ENCODE measurements at places on chromosomes 3 and 15.

DNA sequence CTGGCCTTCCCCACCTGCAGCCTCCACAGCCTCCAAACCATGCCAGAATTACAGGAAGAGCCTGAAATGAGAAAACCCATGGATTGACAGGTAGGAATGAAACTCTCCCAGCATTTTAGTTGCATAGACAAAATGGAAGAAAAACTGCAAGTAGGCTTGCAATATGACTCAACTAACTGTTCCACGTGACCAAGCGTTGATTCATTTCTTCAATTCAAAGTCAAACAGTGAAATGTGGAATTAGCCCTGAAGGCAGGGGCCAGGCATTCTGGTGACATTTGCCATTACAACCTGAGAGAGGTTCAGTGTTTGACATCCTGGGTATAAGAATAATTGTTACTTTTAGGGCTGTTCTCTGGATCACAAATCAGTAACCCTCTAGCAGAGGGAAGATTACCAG, 676.5 kb upstream of the CFAP20DC start:
- DNase-seq = no peak

DNA sequence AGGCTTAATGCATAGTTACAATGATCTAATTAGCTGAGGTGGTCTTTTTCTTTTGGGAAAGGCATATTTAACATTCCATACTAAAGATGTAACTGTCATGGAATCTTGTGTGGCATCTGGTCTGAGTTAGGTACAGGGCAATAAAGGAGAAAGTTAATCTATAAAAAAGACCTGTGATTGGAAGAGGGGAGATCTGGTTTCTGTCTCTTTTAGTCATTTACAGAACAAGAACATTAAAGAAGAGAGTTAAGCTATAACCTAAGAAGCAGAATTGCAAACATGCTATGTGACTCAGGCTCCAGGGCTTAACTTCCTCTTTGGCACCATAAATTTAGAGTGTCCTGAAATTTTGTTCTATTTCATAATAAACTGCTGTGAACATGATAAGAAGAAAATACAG, 47.2 kb upstream of the MME start:
- no peak for DNase-seq

- DNase-seq = no peak
These were observed 145.3 kb upstream of the LPP start for GRCh38 chr3:188008582-188009213.

GRCh38 chr3:80492162-80492561, 724.4 kb upstream of the ROBO1 start:
- no peak for DNase-seq

- no peak for DNase-seq
These were observed 141.3 kb upstream of the ATP2B2 start for GRCh38 chr3:10646531-10647335.

DNA sequence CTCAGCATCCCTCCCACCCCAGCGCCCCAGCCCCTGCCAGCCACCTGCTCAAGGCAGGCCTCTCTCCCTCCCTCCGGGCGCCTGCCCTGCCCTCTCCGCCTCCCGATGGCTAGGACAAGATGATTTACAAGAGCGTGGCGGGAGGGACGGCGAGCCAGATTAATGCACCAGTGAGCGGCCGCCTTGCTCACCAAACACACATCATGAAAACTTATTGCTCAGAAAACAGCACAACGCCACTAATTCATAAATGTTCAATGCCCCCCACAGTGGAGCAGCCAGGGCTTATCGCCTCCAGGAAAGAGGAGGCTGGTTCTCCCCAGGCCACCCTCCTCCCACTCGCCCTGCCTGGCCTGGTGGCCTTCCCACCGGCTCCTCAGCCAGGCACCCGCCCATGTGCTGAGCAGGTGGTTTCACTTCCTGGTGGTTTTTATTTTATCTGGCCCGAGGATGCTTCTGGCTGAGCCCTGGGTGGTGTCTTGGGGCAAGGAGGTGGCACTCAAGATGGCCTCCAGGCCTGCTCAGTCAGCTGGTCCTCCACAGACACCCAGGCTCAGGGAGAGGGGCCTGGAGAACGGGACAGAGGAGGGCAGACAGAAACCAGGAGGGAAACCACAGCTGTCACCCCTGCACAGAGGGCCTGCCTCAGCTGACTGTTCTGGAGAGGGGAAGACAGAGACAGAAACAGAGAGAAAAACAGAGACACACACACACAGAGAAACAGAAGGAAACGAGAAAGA, 284.9 kb downstream of the UACA start:
- peak; percentile 71 for DNase-seq

- no peak for DNase-seq
These were observed 91.7 kb upstream of the NAALADL2 start for GRCh38 chr3:174767406-174767805.

DNA sequence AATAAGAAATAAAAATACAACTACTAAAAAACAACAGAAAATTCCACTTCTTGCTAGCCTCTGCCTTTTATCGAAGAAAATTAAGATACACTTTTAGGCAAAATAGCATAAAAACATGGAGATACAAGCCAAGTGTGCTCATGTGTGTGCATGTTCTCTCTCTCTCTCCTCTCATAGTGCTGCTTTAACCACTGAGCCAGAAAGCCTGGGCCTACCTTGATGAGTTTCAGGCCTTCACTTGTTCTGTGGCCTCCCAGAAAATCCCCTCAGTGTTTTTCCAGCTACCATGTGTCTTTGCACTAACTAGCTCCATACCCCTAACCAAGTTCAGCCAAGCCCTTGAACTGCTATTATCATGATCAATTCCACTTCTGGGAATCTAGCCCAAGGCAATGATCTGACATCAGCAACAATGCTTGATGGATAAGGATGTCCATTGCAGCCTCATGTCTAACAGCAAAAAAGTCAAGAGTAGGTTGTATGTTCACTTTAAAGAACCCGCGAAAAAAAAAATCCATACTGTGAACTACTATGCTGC, 18.1 kb downstream of the CYP11A1 start:
- no peak for DNase-seq

- DNase-seq = no peak
These were observed 172.2 kb downstream of the LPP start for GRCh38 chr3:188326111-188326510.

GRCh38 chr3:150303768-150304167, 104.3 kb upstream of the TSC22D2 start:
- DNase-seq = peak; percentile 6

DNA sequence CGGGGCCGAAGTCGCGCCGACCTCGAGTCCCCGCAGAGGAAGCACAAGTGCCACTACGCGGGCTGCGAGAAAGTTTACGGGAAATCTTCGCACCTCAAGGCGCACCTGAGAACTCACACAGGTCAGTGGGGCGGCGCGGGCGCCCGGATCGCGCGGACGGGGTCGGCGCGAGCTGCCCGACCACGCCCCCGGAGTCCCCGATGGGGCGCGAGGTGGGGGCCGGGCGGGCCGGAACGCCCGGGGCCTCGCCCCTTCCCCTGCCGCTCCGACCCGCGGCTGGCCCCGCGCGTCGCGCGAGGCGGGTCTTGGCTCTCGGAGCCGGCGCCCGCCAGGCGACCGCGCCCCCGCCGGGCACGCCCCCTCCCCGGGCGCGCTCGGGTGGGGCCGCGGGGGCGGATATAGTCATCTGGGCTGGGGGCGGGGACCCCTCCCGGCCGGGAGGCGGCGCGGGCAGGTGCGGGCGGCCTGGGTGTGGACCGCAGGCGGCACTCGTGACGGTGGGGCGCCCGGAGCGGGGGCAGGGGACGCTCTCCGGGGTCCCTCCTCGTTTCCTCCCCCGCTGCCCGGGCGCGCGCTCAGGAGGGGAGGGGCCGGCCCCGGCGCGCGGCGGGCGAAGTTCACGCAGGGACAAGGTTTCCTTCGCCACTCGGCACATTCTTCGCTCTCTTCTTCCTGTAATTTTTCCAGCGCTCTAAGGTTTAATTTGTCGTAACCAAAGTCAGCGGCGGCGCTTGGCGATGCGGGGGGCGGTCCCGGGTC, 1.2 kb downstream of the KLF13 start:
- DNase-seq = peak; percentile 42

GRCh38 chr3:52350416-52350815, 34.3 kb downstream of the DNAH1 start:
- no peak for DNase-seq

GRCh38 chr15:31215490-31216214, 111.0 kb upstream of the KLF13 start:
- DNase-seq = peak; percentile 62

- no peak for DNase-seq
These were observed 464.1 kb upstream of the ARHGEF26 start for GRCh38 chr3:153657046-153657445.

- no peak for DNase-seq
These were observed 8.8 kb downstream of the GNL3 start for GRCh38 chr3:52694528-52695189.

DNA sequence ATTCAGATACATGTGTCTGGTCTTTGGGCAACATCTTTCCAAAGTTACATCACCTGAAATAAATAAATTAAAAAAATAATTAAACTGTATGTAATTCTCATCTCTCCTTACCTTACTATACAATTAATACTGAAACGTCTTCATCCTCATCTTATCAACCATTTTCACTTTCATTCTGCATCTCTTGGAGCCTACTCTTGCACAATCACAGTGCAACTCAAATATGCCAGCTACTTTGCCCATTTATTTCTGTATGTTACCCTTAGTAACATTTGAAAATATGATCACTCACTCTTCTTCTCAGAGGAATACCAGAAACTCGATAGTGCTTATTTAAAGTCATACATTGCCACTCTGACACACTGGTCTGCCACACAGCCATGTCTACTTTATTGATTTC, 1357.1 kb upstream of the CADM2 start:
- no peak for DNase-seq

GRCh38 chr3:41833628-41834027, 128.3 kb downstream of the ULK4 start:
- DNase-seq = no peak

DNA sequence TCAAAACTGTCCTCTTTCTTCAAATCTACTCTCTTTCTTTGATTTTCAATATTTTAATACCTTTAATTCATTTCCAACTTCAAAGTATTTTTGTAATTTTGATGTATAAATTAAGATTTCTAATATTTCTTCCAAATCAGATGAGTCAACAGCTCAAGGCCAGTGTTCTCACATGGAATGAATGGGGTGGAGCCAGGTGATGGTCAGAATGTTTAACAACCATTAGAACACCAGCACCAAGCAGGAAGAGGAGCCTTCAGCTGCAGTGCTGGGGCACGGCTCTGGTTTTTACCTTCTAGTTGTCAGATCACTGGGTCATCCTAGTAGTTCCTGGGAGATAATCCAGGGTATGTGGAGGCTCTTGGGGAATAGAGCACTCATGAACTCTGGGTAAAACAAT, 494.5 kb upstream of the PDZRN3 start:
- no peak for DNase-seq

- DNase-seq = no peak
These were observed 498.2 kb downstream of the PYDC2 start for GRCh38 chr3:191958980-191959671.

- no peak for DNase-seq
These were observed 164.3 kb downstream of the ECT2 start for GRCh38 chr3:172914854-172915253.

DNA sequence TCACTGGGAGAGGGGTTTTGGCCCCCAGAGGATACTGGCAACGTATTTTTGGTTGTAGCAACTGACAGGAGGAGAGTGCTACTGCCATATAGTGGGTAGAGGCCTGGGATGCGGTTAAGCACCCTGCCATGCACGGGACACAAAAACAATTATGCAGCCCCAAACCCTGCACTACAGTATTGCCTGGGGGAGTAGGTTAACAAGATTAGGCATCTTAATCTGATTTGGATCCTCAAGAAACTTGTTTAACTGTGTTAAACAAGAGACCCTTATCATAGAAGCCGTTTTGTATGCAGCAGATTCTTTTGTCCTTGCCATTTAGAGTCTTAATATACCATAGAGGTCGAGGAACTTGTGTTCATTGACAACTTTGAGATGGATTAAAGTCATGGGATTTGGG, 3.4 kb downstream of the PHLDB2 start:
- peak; percentile 80 for DNase-seq

GRCh38 chr3:39879581-39879980, 70.2 kb downstream of the MYRIP start:
- DNase-seq = no peak

- no peak for DNase-seq
These were observed 57.0 kb downstream of the DUT start for GRCh38 chr15:48388016-48388851.

DNA sequence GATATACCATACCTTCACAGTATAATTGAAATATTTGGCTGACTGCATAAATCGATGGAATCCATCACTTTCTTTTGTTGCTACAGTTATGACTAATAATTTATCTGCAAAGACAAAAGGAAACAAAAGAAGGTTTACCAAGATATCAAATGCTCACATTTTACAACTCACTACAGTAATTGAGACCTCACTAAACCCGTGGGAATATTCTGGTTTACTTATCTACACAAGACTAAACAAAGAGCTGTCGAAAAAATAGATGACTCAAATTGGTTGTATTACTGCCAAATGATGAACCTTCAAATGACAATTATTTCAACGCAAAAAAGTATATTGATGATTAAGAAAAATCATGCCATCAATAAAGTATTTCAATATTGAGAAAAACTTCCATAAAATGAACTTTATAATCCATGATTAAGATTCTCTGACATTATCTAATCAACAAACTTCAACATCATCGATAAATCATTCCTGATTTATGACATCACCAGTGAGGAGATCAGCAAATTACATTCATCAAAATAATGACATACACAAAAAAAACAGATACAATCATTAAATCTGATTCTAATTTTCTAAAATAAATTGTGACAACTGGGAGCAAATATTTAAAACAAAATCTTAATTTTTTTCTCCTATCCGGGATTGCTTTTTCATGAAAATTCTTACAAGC, 36.7 kb downstream of the PLOD2 start:
- no peak for DNase-seq

GRCh38 chr15:68578175-68578979, 416 bp upstream of the CORO2B start:
- DNase-seq = no peak

- no peak for DNase-seq
These were observed 180.6 kb downstream of the FMN1 start for GRCh38 chr15:33013827-33014445.

- no peak for DNase-seq
These were observed 222.6 kb downstream of the BBX start for GRCh38 chr3:107745354-107745753.

- no peak for DNase-seq
These were observed 192.5 kb downstream of the GOLGA6L6 start for GRCh38 chr15:20348900-20349773.

GRCh38 chr15:85754989-85755388, 39.7 kb downstream of the KLHL25 start:
- DNase-seq = no peak

DNA sequence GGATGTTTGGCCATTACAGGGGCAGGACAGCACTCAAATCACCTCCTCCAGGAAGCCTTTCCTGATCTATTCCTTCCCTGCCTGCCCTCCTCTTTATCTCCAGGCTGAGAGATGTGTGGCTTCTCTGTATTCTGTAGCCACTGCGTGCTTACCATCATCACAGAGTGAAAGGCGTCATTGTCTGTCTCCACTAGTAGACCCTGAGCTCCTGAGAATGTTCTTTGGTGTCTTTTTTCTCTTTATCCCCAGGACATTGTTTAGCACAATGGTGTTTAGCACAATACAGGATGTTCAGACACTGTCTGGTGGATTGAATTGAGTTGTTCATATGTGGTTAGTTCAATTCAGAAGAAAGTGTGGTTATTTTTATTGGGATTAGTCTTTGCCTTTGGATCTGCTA, 26.2 kb upstream of the LARS2 start:
- no peak for DNase-seq
